ENCODE measurements at places on chromosomes 4 and X.

DNA sequence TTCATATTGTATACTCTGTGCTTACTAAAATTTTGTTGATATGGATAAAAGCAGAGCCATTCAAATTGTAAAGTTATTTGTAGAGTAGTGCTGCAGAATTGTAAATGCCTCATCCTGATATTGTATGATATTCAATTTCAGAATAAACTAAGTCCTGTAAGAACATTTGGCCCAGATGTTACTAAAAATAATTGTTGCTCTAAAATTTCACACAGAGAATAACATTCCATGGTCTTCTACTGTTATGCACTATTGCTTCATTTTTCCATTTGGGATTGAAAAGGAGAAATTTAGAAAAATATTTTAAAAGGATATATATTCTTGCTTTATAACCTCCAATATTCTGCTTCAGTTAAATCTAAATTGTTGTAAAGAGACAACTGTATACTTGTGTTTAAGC, 195.6 kb downstream of the LARP7 start:
- DNase-seq = no peak

DNA sequence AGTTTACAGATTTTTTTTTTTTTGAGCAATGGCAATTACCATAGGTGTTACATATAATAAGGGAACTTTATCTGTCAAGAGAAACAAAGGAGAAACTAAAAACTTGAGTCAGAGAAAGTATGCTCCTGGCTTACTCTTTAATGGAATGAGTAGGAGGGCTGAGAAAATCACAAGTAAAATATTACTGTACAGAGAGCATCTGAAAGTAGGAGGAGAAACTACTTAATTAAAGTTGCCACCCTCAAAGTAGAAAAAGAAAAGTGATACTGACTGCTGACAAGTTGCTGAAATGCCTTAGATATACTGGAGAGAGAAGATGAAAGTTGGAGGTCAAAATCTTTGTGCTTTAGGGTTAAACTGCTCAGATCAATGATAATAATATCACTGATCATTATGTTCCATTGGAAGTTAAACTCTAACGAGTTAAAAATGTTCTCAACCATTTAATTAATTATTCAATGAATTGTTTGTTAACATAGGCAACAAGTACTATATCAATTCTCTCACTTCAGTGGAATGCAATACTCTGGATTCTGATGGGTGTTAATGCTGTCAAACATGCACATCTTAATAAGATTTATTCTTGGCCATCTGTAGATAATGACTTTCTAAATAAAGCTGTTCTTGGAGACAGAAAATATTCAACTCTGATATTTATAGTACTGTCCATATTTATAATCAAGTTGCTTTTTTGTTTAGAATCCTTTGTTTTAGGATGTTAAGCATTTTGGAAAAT, 61.2 kb upstream of the CAMK2D start:
- no peak for DNase-seq

DNA sequence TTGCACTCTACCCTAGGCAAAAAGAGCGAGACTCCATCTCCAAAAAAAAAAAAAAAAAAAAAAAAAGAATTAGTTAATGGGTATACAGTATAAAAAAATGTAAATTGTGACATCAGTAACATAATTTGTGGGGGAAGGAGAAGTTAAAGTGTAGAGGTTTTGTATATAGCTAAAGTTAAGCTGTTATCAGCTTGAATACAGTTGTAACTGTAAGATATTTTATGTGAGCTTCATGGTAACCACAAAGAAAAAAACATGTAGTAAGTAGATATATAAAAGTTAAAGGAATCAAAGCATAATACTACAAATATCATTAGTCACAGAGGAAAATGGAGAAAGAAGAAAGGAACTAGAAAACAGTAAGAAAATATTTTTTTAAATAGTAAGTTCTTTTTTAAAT, 53.2 kb upstream of the EPGN start:
- no peak for DNase-seq

GRCh38 chrX:74370487-74370886, 50.8 kb upstream of the SLC16A2 start:
- DNase-seq = no peak

- DNase-seq = no peak
Measured at GRCh38 chr4:138964716-138965426, 50.7 kb upstream of the NOCT start.

GRCh38 chr4:10082047-10082446, 34.6 kb downstream of the WDR1 start:
- DNase-seq = no peak

DNA sequence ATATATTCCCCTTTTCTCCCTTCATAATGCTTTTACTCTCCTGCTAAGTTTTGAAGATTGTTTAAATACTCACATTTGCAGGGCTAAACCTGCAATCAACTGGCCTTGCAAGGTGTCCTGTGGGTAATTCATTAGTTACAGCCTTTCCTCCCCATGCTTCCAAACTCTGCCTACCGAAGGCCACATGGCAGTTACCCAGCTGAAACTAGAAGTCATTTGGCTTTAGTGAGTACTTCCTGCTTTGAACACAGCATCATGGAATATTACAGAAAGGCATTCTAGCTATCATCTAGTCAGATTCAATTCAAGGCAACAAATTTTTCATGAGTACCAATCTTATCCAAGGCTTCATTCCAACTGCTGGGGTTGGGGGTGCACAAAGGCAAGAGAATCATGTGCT, 55.6 kb downstream of the SRPX start:
- DNase-seq = no peak

GRCh38 chr4:62194342-62194741, 994.2 kb downstream of the ADGRL3 start:
- no peak for DNase-seq

GRCh38 chrX:29071525-29072320, 484.5 kb downstream of the IL1RAPL1 start:
- no peak for DNase-seq

GRCh38 chr4:102405821-102406401, 60.6 kb upstream of the SLC39A8 start:
- no peak for DNase-seq

DNA sequence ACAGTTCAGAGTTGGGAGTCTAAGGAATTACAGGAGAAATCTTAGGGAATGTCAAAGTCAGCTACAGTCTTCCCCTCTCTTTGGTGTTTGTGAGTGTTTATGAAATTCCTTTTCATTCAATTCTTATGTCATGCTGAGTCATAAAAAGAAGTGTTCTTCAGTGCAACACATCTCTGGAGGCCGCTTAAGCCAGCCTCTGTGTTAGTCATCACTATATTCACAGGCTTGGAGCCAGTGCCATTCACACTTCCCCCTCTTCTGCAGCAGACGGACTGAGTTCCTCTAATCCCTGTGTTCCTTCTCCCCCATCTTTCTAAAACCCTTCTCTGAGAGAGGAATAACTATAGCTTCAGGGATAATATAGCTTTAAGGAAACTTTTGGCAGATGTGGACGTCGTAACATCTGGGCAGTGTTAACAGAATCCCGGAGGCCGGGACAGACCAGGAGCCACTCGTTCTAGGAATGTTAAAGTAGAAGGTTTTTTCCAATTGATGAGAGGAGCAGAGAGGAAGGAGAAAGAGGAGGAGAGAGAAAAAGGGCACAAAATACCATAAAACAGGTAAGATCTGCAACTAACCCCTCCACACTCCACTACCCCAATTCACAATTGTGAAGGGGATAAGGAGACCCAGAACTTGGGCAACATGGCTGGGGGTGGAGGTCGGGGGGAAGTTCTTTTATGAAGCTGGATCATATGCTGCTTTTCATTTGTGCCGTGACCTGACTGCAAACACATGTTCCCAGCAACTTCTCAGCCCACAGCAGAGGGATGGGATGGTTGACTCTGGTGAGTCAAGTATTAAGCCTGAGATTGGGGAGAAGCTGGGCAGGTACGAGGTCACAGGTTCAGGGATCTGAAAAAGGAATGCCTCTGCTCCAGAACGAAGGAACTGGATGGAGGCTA, at the start of gene SRPX2:
Gene SRPX2, plus strand, starts transcription at position 244 of the 905 bp plus-strand sequence. CDS start 2,124 bp downstream, outside the sequence.
- no peak for DNase-seq

DNA sequence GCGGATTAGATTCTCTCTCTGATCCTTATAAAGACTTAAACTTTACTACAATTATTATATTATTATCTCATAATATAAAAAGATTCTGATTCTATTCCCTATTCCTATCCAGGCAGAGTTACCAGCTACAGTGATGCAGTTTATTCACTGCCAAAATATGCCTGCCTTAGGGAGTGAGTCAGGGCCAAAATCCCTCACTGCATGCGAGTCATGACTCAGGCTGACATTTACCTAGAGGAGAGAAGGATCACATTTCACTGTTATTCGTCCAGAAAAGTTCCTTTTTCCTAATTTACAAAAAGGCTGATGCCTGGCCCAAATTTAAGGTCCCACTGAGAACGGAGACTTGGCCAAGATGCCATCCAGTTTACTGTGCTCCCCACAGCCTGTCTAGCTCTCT, 168.5 kb upstream of the LDB2 start:
- no peak for DNase-seq

DNA sequence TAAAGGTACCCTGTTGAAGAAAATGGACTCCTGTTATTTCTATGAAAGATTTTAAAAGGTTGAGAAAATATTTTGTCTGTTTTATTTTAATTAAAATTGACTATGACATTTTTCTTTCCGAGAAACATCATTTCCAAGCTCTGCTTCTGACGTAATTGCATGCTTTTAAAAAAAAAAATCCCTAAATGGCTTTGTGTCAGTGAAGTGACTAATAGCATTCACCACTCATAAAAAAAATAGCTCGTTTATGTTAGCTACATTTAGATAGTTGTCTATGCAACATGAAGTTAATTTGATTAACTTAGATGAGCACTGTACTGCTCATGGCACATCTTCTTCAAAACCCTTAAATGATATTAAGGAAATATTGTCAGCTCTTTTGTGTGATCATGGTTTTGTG, 105.1 kb upstream of the KLHL13 start:
- no peak for DNase-seq

- DNase-seq = no peak
Measured at GRCh38 chr4:169116270-169116901, 106.3 kb upstream of the CBR4 start.

GRCh38 chr4:35175487-35175886, 1068.8 kb downstream of the ARAP2 start:
- DNase-seq = no peak

DNA sequence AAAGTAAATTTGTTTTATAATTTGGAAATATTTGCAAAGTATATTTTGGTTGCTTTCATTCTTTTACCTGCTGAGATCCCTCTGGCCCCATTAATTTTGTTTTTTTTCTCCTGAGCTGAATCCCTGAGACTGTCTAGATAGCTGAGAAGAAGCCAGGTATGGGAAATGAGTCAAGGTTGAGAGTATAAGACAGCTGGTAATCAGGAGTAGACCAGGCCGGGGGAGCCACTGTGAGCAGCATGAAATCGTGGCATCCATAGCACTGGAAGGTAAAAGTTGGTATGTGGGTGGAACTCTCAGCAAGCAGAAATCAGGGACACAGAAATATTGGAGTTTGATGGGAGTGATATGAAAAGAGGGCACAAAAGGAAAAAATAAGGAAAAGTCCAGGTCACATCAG, 164.5 kb downstream of the FHIP1A start:
- DNase-seq = no peak

- no peak for DNase-seq
Measured at GRCh38 chrX:48477960-48478755, 2.2 kb downstream of the FTSJ1 start.

DNA sequence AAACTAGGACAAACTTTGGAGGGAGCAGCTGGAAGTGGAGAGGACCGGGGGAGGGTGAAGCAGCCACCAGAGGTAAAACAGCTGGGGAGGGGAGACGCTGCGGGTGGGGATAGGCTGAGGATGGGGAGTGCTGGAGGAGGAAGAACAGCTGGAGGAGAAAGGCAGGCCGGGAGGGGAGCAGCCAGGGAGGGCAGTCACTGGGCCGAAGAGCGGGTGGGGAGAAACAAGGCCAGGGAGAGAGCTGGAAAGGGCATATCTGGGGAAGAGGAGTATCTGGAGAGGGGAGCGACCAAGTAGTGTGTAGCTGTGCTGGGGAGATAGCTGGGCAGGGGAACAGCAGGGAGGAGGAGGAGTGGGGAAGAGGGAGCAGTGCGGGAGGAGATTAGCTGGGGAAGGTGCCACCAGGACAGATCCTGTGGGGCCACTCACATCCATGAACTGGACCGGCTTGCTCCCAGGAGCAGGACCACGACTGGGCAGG, 2.7 kb downstream of the SLC38A5 start:
- DNase-seq = no peak

DNA sequence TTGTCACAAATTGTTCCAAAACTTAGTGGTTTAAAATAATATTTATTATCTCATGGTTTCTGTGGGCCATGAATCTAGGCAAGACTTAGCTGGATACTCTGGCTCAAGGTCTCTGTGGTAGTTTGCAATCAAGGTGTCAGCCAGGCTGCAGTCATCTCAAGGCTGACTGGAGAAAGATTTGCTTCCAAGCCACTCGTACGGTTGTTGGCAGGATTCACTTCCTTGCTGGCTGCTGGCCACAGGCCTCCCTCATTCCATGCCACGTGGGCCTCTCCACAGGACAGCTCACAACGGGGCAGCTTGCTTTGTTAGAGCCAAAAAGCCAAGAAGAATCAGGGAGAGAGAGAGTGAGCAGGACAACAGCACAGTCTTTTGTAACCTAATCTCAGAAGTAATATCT, 101.4 kb downstream of the WWC2 start:
- no peak for DNase-seq

DNA sequence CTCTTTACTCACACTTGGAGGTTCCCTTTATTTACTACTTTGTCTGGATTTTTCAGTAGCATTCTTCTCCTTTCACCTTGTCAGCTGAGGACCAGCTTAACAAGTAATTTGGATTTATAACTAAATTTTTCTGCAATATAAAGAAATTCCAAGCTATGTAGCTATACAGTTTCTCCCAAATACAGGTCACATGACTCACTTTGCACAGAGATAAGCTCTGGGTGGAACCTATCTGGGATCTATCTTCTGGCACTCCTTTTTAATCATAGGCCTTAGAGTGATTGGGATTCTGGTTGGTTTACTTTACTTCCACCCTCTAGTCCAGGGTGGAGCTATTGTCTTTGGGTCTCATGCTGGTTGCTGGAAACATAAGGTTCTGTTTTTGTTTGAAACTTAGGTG, 34.9 kb upstream of the STK26 start:
- no peak for DNase-seq

DNA sequence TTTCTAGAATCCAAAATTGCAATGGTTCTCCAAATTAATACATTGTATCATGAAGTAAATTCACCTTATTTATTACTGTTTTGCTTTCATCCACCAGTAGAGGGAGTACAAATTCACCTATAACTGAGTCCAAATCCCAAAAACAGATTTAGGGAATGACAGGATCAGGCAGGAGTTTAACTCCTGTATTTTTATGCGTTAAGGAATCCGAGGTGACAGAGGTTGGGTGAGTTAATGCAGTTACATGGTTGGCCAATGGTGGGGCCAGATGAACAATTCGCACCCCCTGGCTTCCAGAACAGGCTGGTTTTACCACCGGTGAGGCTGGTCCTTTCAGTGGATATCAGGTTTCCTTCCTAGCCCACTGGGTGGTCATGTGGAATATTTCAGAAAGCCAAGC, 82.4 kb downstream of the MTNR1A start:
- no peak for DNase-seq

GRCh38 chr4:7116705-7117104, 48.8 kb upstream of the GRPEL1 start:
- no peak for DNase-seq

- DNase-seq = no peak
Measured at GRCh38 chr4:15665753-15666365, 10.7 kb upstream of the FBXL5 start.

GRCh38 chrX:31266203-31267076, 194.6 kb upstream of the FTHL17 start:
- no peak for DNase-seq

- no peak for DNase-seq
Measured at GRCh38 chr4:83599183-83599582, 63.3 kb downstream of the GPAT3 start.

- no peak for DNase-seq
Measured at GRCh38 chr4:52014903-52015302, 5.3 kb downstream of the LRRC66 start.

- peak; percentile 72 for DNase-seq
Measured at GRCh38 chr4:128810871-128811570, 1.5 kb downstream of the JADE1 start.
